ENCODE measurements at places on chromosomes 5 and 9. TPM values are rescaled to one million over a fixed set of nuclear protein-coding genes. Genes with fewer than 3 reads are reported as not detected.

TMEFF1 gene
- 13.5 TPM for polyA plus RNA-seq

TMOD1 gene
- 0.17 TPM for polyA plus RNA-seq

PCDHB15 gene
- polyA plus RNA-seq, result 4.9 TPM

MYOT gene
- not detected for polyA plus RNA-seq

DEPDC1B gene
- polyA plus RNA-seq, result 30.8 TPM

PCDHA1 gene
- polyA plus RNA-seq, result 0.52 TPM

HK3 gene
- not detected for polyA plus RNA-seq

ZFP62 gene
- 5.4 TPM for polyA plus RNA-seq

OBP2B gene
- not detected for polyA plus RNA-seq

BARHL1 gene
- polyA plus RNA-seq, result not detected

ZNF608 gene
- polyA plus RNA-seq, result 17.2 TPM

ABO gene
- 0.03 TPM for polyA plus RNA-seq

C5 gene
- polyA plus RNA-seq, result 0.46 TPM

SMIM32 gene
- 0.14 TPM for polyA plus RNA-seq

PLAC8L1 gene
- polyA plus RNA-seq, result 0.99 TPM

FBP1 gene
- 2.6 TPM for polyA plus RNA-seq

FOXD4L6 gene
- polyA plus RNA-seq, result not detected

MYMK gene
- 0.30 TPM for polyA plus RNA-seq

FST gene
- polyA plus RNA-seq, result 9.8 TPM

ZNF782 gene
- polyA plus RNA-seq, result 1.4 TPM

GNA14 gene
- 6.3 TPM for polyA plus RNA-seq

SEC24A gene
- 14.7 TPM for polyA plus RNA-seq

CARD6 gene
- polyA plus RNA-seq, result 0.19 TPM

KIF24 gene
- polyA plus RNA-seq, result 2.3 TPM

CAMK2A gene
- 0.16 TPM for polyA plus RNA-seq

FIBCD1 gene
- polyA plus RNA-seq, result 8.8 TPM

SLC45A2 gene
- not detected for polyA plus RNA-seq

LRRTM2 gene
- polyA plus RNA-seq, result not detected

LHX3 gene
- polyA plus RNA-seq, result 0.03 TPM

Data from H1 (cell line).